ENCODE measurements at places on chromosomes 6 and 20.
A peak's percentile ranks its signal among the peaks of the same experiment; 100 is the strongest.

DNA sequence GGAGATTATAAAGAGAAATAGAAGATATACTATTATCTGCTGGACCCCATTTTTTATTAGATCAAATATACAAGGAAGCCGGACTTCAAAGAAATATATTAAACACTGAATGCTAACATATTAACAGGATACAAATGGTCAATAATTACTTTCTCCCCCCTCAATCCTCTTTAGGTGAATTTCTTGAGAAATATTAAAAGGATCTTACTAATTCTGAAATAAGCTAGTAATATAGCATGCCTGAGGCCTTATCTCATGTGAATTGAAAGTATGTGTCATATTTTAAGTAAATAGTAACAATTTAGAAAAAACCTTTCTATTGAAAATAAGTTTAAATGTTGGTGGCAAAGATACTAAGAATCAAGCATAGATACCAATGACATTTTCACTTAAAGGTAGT lies 954.7 kb upstream of the MAN1A1 start:
- no peak for DNase-seq

GRCh38 chr20:11429168-11429567 lies 488.5 kb upstream of the BTBD3 start:
- no peak for DNase-seq

DNA sequence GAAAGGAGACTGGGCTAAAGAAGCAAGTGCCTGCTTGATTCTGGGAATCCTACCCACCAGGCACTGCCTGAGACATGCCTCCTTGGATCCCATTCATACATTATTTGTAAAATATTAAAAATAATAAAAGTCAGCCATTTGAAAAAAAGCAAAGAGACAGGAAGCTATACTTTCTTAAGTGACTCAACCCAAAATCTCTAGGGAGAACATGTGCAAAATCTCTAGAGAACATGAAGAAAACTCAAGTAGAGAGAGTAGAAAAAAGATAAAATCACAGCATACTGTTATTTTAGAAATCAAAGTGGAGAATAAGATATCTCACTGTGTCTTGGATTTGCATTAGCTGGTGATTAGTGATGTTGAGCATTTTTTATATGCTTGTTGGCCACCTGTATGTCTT lies 197.2 kb upstream of the GGTLC1 start:
- no peak for DNase-seq

GRCh38 chr6:70508953-70509352 lies 57.8 kb upstream of the SDHAF4 start:
- no peak for DNase-seq

GRCh38 chr6:21741221-21742109 lies 147.9 kb downstream of the SOX4 start:
- no peak for DNase-seq

GRCh38 chr6:128033156-128033555 lies 132.3 kb upstream of the THEMIS start:
- DNase-seq = no peak

GRCh38 chr20:62368392-62368975 lies 1.4 kb upstream of the LAMA5 start:
- no peak for DNase-seq

GRCh38 chr20:60955706-60956105 lies 296.4 kb upstream of the CDH4 start:
- DNase-seq = no peak

DNA sequence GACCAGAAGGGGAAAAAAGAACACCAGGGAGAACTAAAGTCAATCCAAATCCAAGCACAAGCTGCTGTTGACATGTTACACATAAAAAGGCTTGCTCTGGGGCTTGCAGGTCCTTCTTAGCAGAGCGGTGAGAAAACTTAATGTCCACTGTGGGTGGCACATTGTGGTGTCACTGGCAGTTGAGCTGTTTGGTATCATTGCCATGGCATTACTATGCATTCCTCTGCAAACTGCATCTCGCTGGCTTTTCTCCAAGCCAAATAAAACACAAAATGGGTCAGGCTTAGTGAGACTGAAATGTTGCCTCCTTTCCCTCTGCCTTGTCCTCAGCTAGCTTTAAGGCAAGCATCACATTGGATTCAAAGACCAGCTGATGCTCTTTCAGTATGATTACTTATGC lies 40.9 kb downstream of the LY86 start:
- DNase-seq = no peak

DNA sequence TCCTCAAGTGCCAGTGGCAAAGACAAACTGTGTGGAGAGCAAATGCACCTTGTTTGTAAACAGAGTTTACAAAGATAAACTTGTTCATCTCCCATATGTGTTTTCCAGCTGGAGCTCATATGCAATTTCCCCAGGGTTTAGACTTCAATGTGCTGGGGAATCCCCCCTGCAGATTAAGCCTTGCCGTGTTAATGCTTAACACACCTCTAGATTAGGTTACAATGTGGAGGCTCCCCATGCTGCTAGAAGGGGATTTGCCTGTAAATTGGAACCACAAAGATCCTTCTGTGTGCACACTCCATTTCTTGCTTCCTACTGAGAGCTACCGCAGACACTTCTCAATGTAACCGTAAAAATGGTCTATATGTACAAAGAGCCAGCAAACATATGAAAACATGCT lies 263.1 kb downstream of the TBX18 start:
- DNase-seq = no peak

- no peak for DNase-seq
Measured at GRCh38 chr6:151773382-151773781, 34.1 kb upstream of the ESR1 start.

- no peak for DNase-seq
Measured at GRCh38 chr20:45994761-45995493, 13.8 kb upstream of the MMP9 start.

GRCh38 chr20:59933296-59933848 lies at the start of gene SYCP2:
TSS of gene SYCP2 (minus strand) at chr20:59933637. CDS start at chr20:59922413, 11,224 bp downstream.
- peak; percentile 74 for DNase-seq

GRCh38 chr6:11426571-11426970 lies 111.0 kb upstream of the TMEM170B start:
- DNase-seq = no peak

- DNase-seq = no peak
Measured at GRCh38 chr6:35258336-35258735, 1.2 kb upstream of the ZNF76 start.

GRCh38 chr6:124993327-124993726 lies 31.1 kb downstream of the RNF217 start:
- DNase-seq = no peak

- DNase-seq = no peak
Measured at GRCh38 chr6:129661536-129662405, 48.2 kb downstream of the ARHGAP18 start.

GRCh38 chr20:49570161-49570827 lies 2.4 kb upstream of the PTGIS start:
- DNase-seq = no peak

DNA sequence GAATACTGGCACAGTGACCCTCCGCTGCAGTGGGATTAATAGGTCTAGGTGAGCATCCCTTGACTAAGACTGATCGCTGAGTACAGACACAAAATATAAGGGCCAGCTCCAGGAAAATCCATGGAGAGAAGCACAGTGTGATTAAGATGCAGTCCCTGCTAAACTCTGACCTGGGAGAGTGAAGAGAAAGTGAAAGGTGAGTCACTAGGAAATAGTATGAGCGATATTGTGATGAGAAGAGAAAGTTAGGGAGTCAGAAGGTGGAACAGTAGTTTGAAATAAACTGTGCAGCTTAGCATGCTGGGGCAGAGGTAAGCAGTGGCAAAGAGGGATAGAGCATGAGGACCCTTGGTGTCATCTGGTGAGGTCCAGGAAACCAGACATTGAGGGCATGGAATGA lies 278.6 kb upstream of the MAP3K7 start:
- DNase-seq = no peak

DNA sequence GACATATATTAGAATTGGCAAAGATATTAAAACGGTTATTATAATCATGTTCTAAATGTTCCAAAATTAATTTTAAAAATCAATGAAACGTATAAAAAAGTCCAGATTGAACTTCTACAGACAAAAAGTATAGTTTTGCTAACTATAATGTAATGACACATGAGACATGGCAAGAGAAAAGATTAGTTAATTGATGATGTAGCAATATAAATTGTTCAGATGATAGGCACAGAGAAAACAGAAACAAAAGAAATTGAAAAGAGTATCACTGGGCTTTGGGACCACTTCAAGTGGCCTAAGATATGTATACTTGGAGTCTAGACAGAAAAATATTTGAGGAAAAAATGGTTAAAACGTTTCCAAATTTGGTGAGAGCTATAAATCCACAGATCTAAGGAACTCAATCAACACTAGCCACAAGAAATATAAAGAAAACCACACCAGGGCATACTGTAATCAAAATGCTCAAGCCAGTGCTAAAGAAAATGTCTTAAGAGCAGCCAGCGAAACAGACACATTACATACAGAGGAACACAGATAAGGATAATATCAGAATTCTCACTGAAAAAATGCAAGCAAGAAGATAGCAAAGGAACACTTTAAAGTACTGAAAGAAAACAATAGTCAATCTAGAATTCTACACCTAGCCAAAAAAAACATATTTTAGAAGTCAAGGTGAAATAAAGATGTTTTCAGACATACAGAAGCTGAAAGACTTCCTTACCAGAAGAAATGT lies 172.6 kb upstream of the FOXQ1 start:
- DNase-seq = no peak

- DNase-seq = no peak
Measured at GRCh38 chr6:15853259-15853658, 190.4 kb upstream of the DTNBP1 start.

DNA sequence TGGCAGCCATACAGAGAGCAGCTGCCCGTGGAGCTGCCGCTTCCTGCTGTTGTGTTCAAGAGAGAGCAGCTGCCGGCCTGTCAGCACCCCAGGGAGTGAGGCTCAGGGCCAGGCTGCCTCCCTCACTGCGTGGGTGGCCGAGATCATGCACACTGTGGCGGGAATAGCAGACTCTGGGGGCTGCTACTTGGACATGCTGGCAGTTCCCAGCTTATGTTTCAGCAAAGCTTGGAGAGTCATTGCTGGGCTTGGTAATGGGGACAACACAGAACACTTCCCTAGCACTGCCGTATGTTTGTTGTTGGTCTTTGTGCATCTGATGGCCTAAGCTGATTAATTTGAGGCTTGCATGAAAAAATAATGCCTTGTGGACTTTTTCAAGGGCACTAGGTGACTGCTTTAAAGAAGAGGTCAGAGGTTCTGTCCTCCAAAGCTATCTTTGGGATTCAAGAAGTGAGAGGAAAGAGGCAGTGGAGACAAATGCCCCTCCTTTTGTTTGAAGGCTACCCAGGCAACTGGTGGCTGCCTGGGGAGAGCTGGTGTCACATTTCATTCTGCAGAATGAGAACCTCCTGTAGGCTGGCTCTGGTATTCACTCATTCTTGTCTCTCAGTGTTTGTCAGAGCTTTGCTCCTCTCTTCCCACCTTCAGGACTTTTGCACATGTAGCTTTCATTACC lies 18.8 kb downstream of the MRAP2 start:
- DNase-seq = no peak

DNA sequence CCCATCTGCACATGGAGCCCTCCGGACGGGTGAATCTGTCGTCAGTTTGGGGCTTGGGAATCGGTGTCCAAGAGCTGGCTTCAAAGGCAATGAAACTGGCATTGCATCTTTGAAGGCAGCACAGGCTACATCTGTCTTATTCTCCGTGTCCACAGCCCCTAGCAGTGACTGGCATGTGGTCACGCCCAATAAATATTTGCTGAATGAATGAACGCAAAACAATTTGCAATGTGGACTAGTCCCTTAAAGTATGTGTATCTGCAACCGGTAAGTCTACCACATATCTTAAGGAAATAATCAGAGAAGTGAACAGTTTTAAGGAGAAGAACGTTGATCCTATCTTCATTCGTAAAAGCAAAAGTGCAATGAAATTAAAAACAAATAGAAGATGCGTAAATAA lies 8.0 kb upstream of the PMEPA1 start:
- DNase-seq = no peak

GRCh38 chr20:24465730-24466129 lies 3.7 kb upstream of the SYNDIG1 start:
- DNase-seq = no peak

DNA sequence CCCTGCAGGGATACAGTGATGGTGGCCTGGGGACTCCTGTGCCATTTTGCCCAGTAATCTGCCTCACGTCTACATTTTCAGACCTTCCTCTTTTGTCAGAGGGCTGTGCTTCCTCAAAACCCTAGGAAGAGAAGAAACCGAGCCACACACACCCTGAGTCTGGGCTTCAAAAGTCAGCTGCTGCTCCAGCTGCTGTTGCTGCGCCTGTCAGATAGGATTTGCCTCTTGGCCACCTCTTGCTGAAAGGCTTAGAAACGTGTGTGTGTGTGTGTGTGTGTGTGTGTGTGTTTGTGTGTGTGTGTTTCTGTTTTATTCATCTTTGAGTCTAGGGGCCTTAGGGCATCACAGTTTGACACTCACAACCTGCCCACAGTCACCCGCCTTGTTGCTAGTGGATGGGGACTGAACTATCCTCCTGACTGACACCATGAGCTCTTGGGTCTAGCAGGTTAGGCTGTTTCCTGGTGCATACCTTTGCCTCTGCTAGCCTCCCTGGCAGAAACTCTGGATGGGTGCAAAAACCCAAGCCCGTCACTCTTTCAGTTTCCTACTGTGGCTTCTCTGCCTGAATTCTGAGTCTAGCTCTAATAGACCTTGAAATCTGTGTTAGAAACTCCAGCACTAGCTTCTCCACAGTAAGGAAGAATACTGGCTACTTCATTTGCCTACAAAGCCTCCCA lies 94.9 kb upstream of the CEP85L start:
- DNase-seq = no peak

GRCh38 chr20:50027611-50028105 lies 44.9 kb downstream of the SNAI1 start:
- DNase-seq = no peak

DNA sequence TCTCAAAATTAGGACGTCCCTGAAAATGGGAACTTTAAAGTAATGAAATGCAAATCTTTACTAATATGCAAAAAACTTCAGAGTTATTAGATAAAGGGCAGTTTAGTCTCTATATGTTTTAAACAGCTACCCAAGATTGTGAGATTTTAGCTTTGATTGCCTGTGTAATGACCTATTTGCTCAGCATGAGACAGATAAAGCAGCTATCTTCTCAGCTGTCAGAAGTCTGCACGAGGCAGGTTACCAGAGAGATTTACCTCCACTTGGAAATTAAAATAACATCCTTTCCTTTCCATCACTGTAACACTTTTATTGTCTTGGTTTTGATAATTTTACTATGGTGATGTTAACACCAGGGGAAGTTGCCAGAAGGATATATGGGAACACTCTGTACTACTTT lies 436.6 kb upstream of the OPRM1 start:
- no peak for DNase-seq

GRCh38 chr20:59137532-59137931 lies 26.1 kb upstream of the ZNF831 start:
- no peak for DNase-seq

- DNase-seq = no peak
Measured at GRCh38 chr6:82033631-82034211, 213.8 kb downstream of the IBTK start.

DNA sequence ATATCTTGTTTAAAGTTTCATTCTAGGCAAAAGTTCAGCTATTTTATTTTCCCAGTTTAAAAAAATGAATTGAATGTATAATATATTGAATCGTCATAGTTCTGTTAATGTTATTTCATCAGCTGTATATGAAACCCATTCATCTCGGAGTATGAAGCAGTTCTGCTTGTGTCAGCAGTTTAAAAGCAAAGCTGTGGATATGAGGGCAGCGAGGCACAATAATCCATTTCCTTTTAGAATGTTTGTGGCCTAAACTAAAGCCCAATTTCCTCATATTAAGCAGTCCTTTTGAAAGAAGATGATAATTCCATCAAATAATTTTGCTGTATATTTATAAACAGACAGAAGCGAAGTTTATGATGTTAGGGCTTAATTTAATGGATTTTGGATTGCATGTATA lies 300.1 kb downstream of the SAMD5 start:
- DNase-seq = no peak

All from activated T-cell treated with anti-CD3 and anti-CD28 coated beads, Interleukin-2, amount 50 U/mL, for 24 hours (primary cell).